Endodermal cell (in vitro differentiated cells): ENCODE measurements at places on chromosomes 4 and X.

GRCh38 chrX:150361777-150362351, 1.3 kb upstream of the MAMLD1 start:
- DNase-seq, result peak; percentile 66

GRCh38 chrX:13265549-13266132, 54.2 kb downstream of the ATXN3L start:
- DNase-seq, result no peak

DNA sequence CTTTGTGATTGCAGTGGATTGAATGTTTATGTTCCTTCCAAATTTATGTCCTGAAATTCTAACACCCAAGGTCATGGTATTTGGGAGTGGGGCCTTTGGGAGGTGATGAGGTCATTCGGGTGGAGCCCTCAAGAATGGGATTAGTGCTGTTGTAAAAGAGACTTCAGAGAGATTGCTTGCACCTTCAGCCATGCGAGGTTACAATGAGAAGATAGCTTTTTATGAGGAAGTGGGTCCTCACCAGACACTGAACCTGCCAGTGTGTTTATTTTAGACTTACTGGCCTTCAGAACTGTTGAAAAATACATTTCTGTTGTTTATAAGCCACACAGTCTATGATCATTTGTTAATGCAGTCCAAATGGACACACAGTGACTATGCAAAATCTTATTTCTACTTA, 161.0 kb upstream of the GPRIN3 start:
- no peak for DNase-seq

DNA sequence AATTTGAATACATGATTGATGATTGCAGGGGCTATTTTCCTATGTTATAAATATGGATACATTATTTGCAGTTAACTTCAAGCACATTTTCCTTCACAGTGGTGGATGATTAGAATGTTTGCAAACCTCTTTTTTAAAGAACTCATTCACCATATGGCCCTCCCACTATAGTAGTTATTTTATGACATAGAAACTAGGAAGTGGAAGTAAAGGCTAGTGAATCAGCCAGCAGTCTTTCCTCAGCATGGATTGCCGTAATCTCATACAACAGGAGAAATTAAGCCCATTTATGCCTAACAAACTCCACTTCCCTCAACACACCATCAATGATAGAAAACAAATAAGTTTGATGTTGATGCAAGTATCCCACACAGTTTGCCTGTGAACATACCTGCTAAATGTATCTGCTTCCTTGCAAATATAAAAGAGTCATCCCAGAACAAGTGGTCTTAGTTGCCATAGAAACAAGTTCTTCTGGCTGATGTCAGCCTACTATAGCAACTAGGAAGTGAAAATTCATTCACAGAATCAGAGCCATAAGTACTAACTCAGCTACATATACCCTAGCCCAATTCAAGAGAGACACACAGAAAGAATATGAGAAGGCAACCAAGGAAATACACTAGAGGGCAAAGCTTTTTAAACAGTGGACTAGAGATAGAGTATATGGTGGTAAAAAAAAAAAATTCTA, 100.9 kb upstream of the RADX start:
- DNase-seq, result no peak

DNA sequence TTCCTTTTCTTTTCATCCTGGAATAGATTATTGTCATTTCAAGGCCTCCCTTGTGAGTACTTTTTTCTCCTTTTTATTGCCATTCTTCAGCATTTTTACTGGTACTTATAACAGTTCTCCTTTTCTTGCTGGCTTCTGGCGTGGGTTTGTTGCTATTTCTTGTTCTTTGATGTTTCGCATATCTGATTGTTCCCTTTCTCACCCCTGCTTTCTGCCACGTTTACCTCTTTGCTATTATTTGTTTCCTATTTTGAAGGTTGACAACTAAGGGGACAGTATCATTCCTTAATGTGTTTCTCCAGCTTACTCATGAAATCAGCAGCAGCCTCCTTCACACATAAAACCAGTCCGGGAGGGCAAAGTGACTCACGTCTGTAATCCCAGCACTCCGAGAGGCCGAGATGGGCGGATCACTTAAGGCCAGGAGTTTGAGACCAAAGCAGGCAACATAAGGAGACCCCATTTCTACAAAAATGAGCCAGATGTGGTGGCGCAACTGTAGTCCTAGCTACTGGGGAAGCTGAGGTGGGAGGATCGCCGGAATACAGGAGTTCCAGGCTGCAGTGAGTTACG, 72.6 kb downstream of the DMD start:
- DNase-seq, result peak; percentile 50

DNA sequence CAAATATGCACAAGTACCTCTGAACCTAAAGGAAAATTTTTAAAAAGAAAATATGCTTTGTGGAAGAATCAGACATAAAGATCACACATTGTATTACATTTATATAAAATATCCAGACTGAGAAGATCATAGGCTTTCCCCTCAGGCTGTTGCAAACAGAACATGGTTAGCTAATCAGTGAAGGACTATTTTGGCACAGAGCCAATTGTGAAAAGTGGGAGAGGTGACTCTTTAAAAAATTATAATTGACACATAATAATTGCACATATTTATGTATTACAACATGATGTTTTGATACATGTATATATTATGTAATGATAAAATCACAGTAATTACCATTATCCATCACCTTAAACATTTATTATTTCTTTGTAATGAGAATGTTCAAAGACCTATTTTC, 44.1 kb upstream of the FOXR2 start:
- no peak for DNase-seq

DNA sequence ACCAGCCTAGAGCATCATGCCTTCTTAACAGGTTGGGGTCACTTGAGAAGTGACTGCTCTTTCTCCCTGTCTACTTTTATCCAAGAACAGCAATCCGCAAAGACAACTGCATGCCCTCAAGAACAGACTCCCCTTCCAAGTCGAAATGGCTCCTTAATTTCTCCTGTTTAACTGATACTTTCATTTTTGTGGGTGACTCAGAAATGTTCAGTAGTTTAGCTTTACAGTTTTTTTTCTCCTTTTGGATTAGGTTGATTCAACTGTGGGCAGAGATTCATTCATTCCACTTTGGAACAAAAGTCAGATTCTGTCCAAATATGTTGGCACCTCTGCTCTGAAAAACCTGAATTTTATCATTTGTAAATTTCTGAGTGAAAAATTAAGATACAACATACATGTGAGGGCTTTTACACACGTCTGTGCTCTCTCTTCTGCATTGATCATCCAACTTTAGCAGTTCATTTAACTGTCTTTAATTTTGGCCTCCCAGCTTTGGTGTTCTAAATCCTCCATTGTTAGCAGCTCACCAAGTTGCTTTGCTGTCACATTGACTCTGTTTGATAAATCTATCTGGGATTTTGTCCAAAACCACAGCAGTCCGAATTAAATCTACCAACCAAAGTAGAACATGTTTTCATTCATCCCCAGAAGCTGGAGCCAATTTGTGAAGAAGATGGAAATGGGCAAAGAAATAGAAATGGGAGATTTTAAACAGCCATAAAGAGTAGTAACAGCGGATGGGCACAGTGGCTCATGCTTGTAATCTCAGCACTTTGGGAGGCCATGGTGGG, 50.0 kb downstream of the HOPX start:
- DNase-seq, result no peak

DNA sequence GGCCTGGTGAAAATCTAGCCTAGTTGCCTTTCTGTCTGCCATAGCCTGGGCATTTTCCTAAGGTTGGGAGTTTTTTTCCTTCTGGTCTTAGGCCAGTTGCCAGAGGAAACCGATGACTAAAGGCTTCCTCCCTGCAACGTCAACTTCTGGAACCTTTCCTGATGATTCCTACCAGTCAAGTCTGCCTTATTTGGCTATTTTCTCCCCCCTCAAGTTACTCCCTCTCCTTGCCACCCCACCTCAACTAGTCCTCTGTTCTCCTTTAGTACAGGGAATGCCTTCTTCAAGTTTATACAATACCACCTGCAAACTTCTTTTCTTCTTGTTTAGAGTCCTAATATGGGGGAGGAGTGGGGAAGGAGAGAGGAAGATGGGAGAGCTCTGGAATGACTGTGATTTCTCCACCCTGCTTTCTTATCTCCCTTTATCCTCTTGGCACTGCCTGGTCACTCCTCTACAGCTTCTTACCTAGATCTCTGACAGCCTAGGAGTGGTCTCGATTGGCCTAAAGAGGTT, 10.6 kb downstream of the MSN start:
- no peak for DNase-seq

- DNase-seq, result no peak
Observed at GRCh38 chrX:149916745-149917392, 12.5 kb upstream of the HSFX4 start.

DNA sequence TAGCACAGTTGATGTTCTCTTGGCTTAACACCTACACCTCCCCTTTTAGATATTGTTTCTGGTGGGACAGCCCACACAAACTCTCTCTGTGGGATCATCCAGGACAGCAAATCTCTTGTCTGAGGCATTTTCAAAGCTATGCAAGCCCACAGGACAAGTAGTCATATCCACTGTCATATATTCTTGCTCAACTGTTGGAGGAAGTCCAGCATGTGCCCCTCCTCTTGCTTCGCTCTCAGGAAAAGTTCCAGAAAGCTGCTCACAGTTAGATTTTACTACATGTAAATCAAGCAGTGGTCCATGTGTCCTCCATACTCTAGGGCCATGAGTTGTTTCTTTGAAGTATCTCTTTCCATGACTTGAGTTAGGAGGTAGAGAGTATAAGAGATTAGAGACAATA, 260.7 kb downstream of the INPP4B start:
- DNase-seq, result no peak

- DNase-seq, result no peak
Observed at GRCh38 chr4:40335525-40335894, 377 bp downstream of the CHRNA9 start.

GRCh38 chr4:143189528-143189927, 4.8 kb downstream of the USP38 start:
- no peak for DNase-seq

DNA sequence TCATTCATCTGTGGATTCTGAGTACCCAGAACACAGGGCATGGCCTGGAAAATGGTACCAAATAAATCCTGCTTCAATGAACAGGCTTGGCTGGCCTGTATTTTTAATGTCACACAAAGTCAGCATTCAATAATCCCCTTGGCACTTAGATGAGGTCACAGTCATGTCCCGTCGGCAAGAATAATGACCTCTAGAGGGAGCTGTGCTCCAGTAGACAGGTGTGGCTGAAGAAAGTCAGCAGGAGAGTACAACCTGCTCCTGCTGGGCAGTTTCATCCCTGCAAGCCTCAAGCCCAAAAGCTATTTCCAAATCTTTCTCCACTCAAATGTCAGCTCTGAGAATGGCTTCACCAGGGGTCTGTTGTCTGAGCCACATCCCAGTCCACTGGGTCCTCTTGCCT, 404.0 kb upstream of the F9 start:
- DNase-seq, result peak; percentile 80

DNA sequence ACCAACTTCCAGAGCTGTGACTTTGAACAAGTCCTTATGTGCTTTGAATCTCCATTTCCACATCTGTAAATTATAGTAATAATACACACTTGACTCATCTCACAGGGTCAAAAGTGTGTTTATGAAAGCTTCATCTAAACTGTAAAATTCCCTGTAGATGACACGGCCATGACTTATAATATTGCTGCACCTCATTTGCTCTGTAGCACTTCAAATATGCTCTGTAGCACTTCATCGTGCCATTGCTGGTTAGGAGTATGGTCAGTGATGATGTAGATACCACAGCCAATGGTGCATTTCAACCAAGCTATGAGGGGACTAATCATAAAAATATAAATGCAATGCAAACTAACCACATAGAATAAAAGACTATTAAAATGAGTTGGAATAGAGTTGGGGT, 318.6 kb downstream of the ANK2 start:
- DNase-seq, result no peak

DNA sequence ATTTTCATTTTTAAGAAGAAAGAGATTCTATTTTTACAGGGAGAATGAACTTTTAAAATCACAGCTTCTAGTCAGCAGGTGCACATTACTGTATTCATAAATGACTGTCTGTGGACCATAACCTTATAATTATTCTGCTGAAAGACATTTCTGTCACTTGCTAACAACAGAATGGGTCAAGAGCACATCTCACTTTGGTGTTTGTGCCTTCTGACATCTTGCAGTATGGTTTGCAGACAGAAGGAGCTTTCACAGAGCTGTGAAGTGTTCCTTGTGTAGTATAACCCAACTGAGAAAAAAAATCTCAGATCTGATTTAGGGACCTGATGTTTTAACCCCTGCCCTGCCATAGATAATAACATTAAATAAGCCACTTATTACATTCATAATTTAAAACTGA, 131.4 kb upstream of the CTSO start:
- no peak for DNase-seq

DNA sequence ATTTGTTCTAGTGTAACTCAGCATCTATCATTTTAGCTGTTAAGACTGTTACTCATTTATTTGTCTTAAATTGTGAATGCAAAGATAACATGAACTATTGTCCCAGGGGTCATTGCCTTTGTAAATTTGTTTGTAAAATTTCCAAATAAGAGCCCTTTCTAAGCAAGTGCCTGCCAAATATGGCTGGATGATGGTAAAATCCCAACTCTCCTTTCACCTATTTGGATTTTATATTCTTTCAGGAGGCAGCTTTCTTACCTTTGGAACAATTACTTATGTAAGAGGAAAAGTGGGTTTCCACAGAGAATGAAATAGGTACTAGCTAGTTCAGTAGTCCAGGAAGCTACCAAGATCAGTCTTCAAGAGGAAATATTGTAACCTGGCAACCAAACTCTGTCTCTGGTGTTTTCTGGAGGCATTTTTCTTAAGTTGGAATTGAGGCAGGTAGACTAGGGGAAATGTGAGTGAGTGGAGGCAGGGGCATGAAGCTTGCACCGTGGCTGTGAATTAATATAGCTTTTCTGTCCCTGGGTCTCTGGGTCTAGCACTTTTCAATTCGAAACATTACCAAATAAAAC, 363.0 kb upstream of the ZCCHC13 start:
- DNase-seq, result no peak

GRCh38 chrX:11423362-11423818, 130.2 kb downstream of the AMELX start:
- DNase-seq, result no peak

GRCh38 chr4:90137555-90137954, 10.4 kb downstream of the CCSER1 start:
- peak; percentile 55 for DNase-seq

GRCh38 chr4:89324671-89325070, 17.1 kb upstream of the GPRIN3 start:
- no peak for DNase-seq
